ENCODE measurements at places on chromosomes 16 and 17.

DNA sequence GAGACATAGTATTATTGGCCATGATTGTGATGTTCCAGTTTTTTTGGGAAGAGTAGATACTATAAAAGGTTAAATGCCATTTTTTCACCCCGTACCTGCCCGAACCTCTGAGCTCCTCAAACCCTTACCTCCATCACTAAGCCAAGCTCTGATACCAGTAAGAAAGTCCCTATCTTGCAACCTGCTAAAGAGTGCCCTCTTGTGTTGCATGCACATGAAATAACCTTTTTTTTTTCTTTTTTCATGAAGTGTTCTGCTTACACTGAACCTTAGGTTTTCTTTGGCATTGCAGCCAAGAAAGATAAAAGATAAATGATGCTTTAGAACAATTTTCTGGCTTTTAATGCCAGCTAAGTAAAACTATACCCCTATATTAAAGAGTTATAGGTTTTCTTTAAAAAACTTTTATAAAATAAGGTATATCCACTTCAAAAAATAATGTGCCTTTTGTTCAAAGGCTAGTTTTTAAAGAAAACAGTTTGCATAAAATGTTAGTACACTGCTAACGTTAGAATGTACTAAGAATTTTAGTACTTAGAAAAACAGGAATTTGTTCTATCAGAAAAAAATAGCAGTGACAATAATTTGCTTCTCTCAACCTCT, 295.3 kb upstream of the PMFBP1 start:
- no peak for DNase-seq

DNA sequence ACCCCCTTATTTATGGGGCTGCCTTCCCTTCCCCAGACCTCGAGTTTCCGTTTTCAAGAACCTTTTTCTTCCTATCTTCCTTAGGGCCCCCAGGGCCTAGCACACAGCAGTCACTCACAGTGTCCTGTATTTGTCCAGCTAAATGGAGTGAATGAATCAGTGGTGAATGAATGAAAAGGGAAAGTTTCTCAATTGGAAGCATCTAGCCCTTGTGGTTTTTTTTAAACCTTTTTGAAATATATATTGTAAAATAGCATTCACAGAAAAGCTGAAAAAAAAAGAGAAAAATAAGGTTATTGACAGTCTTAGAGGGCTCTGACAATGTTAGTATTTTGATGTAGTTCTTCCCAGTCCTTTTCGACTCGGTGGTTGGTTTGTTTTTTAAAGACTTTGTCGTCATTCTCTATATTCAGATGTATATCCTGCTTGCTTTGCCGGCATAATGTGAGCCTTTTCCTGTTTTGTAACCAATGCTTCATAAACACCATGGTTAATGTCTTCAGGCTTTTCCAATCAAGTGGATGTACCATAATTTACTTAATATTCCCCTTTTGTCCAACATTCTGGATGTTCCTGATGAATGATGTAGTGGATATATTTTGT, 45.3 kb downstream of the RAI1 start:
- no peak for DNase-seq

DNA sequence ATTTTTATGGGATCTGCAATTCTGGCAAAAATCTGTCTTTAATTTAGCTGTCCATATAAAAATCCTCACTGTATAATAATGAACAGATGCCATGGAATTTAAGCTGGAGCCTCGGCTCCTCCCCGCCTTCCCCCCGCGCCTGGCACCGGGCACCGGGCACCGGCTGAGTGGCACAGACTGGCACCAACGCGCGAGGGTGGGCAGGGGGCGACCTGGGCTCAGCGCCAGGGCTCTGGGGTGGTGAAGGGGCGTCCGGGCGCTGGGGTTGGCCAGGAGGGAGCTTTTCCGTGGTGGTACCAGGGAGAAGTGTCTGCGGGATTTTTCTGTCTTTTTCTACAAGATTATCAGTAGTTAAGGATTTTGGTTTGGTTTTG, 9.1 kb downstream of the NEUROD2 start:
- DNase-seq: no peak

DNA sequence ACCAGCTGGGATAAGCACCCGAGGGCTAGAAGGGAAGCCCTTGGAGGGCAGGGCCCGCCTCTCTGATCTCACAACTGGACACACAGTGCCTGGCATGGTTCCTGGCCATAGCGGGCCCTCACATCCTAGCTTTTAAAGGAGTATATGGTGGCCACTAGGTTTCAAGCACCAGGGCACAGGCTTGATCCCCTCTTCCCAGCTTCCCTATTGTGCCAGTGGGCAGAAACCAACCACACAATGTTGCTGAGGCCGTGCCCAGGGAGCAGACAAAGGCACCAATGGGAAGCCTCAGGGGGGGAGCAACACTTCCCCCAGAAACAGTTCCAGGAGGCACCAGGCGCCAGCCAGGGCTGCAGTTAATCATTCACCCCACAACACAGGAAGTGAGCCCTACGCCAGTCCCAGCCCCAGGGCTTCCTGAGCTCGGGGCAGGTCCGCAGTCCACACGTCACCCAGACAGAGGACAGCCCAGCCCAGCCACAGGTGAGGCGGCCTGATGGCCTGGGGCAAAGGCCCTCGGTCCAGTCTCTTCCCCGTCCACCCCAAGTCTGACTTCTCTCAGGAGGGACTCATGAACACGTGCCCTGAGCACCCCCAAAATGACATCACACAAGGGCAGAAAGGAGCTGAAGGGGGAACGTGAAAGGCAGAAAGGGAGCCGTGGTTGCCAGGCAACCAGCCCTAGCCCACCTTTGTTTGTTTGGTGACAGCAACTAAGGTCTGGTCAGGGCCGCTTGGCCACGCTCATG, 12.8 kb downstream of the SMIM5 start:
- DNase-seq: no peak

- DNase-seq: no peak
Observed at GRCh38 chr17:38889745-38890409, 20.0 kb downstream of the LASP1 start.

- DNase-seq: no peak
Observed at GRCh38 chr17:29837531-29837930, 92.5 kb downstream of the SSH2 start.

GRCh38 chr17:50890675-50891516, 24.7 kb upstream of the TOB1 start:
- no peak for DNase-seq

DNA sequence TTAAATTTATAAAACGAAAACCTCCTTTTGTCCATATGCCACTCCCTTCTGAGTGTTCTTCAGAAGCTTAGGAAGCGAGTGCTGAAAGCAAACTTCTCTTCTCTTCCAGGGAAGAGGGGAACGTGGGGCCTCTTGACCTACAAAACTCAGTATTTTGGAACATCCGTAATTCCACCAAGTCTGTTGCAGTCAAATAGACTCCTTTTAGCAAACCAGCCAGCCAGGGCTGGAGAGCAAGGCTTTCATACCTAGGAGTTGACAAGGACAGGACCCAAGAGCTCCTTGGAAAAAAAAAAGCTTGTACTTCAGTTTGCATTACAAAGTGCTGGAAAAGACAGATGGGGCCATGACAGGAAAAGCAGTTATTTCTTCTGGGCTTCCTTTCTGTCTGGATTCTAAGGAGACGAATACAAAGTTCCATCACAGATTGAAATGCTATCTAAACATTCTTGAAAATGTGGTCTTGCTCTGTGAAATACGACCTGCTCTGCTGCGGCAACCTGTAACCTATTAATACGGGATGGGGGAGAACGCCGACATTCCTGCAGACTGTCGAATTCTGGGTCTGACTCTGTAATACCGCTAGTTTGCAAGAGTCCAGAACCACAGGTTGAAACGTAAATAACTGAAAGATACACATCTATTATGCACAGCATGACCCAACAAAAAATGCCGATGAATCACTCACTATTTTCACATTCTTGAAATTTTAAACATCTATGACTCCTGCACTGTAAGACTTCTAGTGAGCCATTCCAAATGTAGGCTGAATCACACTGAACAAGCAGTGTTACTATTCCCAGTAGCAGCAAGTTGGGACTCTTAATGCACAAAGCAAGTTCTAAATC, 20.6 kb downstream of the VPS53 start:
- DNase-seq: no peak

DNA sequence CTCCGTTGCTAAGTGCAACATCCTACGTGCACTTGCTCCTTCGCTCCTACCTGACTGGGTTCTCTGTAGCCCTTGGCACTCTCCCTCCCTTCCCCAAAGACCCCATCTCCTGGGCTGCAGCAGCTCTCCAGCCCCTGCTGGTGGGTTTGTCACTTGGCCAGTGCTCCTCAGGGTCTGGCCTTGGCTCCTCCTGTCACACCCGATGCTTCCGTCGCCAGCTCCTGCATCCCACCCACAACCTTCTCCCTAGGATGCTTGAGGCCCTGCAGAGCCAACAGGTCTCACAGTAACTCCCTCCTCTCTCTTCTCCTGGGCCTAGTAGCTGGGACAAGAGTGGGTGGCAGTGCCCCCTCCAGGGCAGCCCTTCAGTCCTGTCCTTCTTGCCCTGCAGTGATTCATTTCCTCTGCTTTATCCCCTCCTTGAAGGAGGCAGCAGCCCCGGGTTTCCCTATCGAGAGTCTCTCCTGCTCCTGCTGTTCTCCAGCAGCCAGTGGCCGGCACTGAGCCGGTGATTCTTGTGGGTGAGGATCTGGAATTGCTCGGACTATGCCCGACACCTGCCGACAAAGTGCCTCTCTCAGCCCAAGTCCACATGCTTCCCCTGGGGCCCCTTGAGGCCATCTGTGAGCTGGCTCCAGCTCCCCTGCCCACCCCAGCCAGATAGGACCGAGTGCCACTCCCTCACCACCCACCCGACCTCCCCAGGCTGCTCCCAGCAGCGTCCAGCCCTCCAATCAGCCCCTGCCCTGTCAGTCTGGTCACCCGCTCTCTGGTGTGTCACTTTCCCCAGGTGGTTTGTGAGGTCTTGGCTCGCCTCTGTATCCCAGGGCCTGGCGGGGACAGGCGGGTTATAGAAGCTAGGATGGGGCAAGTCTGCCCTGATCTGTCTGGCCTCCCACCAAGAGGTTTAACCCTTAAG, 3.8 kb downstream of the LITAFD start:
- DNase-seq: no peak

DNA sequence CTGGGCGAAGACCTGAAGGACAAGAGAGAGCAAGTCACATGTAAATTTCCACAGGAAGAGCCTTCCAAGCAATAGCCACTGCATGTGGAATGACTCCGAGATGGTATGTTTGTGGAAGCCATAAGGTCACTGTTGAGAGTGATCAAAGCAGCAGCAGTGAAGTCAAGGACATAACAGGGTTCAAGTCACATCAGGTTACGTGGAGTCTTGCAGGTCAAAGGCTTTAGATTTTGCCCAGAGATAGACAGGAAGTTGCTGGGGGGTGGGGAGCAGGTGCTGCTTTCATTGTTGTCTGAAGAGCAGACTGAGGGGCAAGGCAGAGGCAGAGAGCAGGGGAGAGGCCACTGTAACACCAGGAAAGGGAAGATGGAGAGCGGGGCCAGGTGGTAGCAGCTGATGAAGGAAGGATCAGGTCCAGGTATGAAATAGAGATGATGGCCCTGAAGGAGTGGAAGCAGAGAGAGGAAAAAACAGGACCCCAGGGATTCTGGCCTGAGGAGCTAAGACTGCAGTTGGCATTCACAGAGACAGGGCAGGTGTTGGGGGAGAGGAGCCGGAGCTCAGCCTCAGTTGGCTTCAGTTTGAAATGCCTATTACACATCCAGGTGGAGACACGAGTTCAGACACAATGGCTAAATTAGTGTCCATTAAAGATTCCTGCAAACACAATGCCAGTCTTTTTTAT, 129.3 kb upstream of the AXIN2 start:
- no peak for DNase-seq

DNA sequence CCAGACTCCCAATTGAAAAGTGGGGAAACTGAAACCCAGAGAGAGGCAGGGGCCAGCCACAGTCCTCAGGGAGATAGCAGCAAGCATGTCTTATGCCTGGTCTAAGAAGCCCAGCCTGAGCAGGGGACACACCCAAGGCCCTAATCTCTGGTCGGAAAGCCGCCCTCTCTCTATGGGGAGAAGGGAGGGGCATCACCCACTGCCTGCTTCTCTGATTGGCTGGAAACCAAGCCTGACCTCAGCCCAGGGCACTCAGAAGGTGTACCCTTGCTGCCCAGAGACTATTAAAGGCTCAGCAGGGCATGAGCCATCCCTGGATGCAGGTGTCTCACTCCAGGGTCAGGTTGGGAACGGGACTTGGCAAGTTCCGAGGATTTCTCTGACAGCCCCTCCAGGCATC, 5.7 kb upstream of the KRT13 start:
- no peak for DNase-seq

GRCh38 chr17:73787076-73788059, 143.1 kb upstream of the SDK2 start:
- no peak for DNase-seq

DNA sequence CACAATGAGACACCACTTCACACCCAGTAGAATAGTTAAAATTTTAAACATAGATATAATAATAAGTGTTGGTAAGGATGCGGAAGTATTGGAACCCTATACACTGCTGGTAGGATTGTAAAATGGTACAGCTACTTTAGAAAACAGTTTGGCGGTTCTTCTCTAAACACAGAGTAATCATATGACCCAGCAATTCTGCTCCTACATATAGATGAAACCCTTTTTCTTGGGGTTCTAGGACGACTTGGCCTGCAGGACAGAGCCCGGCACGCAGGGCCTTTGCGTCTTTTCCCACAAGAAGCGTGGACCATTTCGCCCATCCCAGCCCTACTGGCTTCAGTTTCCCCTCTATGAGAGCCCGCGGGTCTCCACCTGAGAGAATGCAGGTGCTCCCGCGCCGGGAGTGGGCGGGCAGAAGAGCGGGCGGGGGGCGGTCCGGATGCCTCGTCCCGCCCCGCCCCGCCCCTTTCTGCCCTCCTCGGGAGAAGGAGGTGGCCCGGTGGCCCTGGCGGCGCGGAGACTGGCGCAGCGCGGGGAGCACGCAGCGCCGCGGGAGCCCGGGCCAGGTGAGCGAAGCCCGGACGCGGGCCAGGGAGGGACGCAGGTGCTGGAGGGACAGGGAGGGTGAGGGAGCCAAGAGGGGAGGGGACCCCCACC, at the start of gene SDR42E2:
SDR42E2 (plus strand) TSS at position 508 of the 657 bp plus-strand sequence. CDS start 3,077 bp downstream, outside the sequence.
- DNase-seq: no peak

- DNase-seq: no peak
Observed at GRCh38 chr16:79599837-79600637, 500 bp downstream of the MAF start.

- DNase-seq: peak; percentile 35
Observed at GRCh38 chr17:37373530-37374159, 2.1 kb upstream of the C17orf78 start.

DNA sequence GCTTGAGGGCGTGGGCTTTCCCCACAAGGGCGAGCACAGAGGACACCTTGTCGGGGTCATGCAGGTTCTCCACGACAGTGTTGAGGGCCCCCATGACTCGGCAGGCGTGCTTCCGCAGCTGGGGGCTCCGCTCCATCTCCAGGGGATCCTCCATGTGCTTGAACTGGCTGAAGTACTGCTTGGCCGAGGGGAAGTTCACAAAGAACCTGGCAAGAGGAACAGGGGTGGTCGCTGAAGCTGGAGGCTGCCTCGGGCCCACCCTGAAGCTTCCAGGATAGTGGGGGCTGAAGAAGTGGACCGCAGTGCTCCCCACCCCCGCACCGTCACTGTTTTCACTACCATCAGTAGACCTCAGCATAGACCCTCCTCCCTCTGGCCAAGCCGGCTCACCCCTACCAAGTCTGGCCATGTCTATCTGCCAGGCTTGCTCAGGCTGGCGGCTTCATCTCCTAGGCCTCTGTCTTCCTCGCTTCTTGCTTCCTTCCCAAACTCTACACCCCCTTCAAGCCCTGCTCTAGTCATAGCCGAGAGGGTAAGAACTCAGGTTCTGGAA, 5.9 kb downstream of the CYGB start:
- DNase-seq: no peak

Measured in NCI-H1048 (cell line).